Stimulated activated CD4-positive, alpha-beta T cell treated with anti-CD3 and anti-CD28 coated beads, Interleukin-15, amount 100 ng/mL, for 1 hour (primary cell): ENCODE measurements at places on chromosomes 1 and 21.
A peak's percentile ranks its signal among the peaks of the same experiment; 100 is the strongest.

DNA sequence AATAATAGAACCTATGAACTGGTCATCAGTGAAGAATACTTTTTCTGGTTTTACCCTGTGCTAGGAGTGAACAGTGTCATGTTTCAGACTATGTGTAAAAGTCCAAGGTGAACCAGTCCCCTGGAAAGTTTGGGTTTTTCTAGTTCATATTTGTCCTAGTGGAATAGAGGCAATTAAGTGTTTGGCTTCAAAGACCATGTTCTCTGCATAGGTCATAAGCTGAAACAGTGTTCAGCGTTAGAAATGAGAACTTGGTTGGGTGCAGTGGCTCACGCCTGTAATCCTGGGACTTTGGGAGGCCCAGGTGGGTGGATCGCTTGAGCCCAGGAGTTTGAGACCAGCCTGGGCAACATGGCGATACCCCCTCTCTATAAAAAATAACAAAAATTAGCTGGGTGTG, 77.5 kb downstream of the UCK2 start:
- no peak for DNase-seq

GRCh38 chr1:53327182-53327913, 522 bp downstream of the LRP8 start:
- DNase-seq: peak; percentile 13

GRCh38 chr1:17837233-17838030, 82.3 kb downstream of the ACTL8 start:
- DNase-seq: no peak

DNA sequence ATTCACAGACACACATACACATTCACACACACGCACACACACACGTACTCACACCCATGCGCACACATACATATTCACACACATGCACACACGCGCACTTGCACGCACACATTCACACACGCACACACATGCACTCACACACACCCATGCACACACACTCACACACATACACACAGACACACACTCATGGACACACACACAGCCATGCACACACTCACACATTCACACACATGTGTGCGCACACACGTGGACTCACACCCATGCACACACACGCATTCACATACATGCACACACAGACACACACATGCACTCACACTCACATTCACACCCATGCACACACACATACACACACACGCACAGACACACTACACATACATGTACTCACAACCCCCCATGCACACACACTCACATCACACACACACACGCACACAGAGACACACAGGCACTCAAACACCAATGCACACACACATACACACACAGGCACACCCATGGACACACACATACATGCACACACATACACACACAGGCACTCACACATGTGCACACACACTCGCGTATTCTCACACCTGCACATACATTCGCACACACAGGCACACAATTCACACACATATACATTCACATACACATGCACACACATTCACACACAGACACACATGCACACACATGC, 589.1 kb downstream of the PTPRU start:
- DNase-seq: no peak

- no peak for DNase-seq
Observed at GRCh38 chr1:197683895-197684553, 91.3 kb downstream of the DENND1B start.

- DNase-seq: no peak
Observed at GRCh38 chr1:155077758-155078445, 735 bp upstream of the EFNA3 start.

DNA sequence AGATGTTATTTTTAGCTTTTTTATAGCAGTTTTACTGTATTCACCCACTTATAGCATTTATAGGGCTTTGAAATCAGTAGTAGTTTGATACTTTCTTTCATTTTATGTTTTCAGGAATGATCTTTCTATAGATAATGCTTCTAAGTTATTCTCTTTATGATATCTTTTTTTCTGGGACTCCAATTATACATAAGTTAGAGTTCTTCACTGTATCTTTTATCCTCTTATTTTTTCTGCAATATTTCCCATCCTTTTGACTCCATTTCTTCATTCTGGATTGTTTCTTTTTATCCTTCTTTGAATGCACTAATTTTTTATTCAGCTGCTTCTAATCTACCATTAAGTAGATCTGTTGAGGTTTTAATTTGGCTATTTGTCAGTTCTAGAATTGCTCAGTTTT, 73.1 kb downstream of the FMN2 start:
- no peak for DNase-seq

DNA sequence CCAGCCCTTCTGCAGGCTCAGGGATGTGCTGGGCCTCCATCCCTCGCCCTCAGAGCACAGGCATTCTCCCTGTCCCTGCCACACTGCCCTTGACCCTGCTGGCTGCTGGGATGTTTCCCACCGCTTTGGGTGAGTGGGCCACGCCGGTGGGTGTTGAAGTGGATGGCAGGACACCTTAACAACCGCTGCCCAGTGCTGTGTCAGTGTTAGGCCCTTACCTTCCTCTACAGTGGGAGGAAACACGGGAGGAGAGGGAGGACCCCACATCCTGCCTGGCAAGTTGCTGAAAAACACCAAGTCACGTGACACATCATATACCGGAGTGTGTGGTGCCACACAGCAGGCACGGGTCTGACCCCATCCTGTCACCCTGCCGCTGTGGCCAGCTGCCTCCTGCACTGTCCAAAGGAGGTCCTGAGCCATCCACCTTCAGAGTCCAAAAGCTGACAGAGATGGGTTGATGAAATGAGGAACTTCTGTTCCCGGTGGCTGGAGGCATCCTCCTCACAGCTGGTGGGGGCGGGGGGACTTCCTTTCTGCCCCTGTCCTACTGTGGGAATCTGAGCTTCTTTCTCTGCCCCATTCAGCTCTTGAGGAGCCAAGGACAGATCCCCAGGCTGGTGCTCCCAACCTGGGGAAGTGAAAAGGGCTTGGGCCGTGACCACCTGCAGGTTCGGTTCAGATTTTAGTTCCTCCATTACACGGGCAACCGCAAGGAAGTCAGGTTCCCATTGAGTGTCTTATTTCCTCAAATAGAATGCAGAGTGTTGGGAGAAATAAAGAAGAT, 3.2 kb upstream of the THEMIS2 start:
- DNase-seq: no peak

DNA sequence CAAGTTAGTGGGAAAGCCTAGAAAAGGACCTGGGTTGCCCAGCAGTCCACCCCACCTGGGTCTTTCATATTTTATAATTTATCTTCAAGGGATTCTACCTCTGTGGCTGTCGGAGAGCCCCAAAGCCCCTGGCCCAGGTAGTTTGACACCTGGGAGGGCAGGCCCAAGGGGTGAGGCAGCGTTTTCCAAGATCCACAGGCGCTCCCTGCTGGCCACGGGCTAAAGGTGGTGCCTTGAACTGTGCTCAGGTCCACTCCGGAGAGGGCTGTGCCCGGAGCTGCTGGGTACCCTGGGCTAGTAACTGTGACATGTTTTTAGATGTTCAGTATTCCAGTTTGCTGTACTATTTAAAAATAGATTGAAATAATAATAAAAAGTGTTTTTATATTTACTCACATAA, 37.2 kb upstream of the CRNN start:
- no peak for DNase-seq

GRCh38 chr1:16717336-16718098, 22.8 kb upstream of the RNU1-4 start:
- DNase-seq: no peak

DNA sequence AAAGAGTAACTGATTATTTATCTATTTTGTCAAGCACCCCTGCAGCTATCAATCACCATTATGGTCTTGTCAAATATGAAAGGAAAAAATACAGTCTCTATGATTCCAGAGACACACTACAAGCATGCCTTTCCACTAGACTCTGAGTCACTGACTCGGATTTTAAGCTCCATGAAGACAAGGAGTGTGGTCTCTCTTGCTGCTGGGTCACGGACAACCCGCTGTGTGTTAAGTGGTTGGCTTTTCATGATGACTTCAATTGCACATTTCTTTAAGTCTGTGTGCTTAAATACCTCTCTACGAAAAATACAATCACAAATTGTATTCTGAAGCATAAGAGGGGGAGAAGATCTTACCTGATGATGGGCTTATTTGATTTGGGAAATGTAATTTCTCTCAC, 14.0 kb upstream of the GNG4 start:
- no peak for DNase-seq

DNA sequence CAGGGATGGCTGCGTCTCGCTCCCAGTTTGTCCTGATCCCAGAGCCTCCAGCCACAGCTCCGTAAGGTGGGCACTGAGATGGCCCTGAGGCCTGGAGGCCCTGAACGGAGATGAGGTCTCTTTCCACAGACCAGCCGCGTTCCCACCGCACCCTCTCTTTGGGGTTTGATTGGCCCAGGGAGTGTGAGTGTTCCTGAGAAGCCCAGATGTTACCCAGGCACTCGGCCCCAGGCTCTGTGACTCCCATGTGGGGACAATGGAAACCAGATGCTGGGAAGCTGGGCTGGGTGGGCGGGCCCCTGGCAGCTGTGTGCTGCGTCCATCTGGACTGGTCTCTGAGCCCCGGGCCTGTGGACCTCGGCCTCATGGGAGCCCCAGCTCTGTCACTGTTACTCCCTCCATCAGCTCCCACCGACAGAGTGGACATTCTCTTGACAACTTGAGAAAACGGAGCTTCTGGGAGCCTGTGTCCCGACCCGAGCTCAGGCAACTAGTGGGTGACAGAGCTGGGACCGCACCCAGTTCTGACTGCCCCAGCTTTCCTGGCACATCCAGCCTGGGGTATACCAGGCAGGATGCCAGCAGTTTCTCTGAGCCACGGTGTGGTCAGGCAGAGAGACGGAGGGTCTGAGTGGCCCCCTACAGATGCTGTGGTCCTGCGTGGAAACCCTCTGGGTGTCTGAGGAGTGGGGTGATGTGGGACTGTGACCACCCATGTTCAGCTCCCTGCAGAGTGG, 9.8 kb upstream of the COL6A1 start:
- DNase-seq: no peak

- no peak for DNase-seq
Observed at GRCh38 chr1:107378426-107378825, 237.6 kb downstream of the NTNG1 start.

- no peak for DNase-seq
Observed at GRCh38 chr1:197632005-197632404, 143.3 kb downstream of the DENND1B start.

- no peak for DNase-seq
Observed at GRCh38 chr1:5597991-5598823, 394.0 kb downstream of the NPHP4 start.

GRCh38 chr1:178324003-178324402, 172.8 kb downstream of the CLEC20A start:
- DNase-seq: no peak

DNA sequence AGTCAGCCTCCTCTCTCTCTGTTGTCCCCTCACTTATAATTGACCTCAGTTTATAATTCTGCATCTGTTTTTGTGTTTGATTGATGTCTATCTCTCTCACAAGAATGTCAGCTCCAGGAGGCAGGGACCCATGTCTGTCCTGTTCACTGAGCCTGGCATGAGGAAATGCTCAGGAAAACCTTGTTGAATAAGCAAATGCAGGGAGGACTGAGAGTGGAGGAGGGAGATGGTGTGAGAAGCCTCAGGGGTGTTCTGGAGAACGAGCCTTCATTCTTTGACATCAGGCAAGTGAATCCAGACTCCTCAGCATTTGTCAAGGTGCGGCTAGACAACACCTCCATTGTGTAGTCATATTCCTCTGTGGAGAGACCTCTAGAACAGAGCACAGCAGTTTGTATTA, 45.5 kb downstream of the MAN1C1 start:
- DNase-seq: no peak

DNA sequence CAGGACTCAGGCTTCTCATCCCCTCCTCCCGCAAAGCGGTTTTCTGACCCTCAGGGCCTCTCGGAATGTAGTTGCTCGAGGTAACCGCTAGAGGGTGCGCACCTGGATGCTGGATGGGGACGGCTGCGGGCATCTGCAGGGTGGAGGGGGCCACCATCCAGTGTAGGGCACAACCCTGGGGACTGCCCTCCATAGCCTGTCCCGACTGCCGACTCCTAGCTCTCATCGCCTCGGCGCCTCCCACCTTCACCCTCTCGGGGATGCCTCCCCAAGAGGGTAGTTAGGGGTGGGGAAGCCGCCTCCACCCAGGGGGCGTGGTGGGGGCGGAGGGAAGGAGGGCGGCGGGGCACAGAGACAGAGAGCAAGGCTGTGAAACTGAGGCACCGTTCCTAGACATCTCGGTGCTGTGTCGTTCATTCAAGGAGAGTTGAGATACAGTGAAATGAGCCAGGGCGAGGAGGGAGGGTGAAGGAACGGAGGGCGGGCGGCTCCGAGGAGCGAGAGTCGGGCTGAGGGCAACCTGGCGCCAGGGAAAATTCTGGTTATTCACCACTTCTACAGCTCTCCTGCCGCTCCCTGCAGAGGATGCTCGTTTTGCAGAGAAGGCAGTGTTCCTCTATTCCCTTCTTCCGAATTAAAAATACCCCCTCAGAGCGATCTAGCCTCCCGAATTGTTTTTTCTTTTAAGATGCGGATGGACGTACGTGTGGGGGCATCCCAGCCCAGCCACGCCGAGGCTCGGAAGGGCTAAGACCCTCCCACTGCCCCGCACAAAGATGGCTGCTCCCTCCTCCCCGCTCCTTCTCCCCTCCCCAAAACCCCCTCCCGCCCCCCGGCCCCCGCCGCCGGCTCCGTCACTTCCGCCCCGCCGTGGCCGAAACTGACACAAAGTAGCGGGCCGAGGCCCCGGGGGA, at the start of gene ATP8B2:
Gene ATP8B2 (plus strand): TSS at position 857 of the 914 bp plus-strand sequence. CDS start 2,617 bp downstream, outside the sequence.
- DNase-seq: peak; percentile 62

DNA sequence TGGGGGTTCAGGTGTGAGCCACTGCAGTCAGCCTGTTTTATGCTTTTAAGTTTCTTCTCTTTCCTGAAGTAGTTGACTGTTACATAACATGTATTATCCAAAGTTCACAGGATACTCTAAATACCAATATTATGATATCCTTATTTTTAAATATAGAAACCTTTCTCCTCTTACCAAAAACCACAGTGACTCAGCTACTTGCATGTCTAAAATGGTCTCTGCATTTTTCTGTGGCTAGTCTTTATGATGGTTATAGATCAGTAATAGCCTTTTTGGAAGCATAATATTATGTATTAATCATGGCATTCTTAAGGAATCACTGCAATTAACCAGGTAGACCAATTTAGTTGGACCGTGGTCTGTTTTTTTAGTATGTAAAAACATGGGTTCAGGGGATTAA, 210.8 kb upstream of the CACYBP start:
- no peak for DNase-seq

GRCh38 chr1:188715566-188715965, 1762.1 kb downstream of the BRINP3 start:
- no peak for DNase-seq

DNA sequence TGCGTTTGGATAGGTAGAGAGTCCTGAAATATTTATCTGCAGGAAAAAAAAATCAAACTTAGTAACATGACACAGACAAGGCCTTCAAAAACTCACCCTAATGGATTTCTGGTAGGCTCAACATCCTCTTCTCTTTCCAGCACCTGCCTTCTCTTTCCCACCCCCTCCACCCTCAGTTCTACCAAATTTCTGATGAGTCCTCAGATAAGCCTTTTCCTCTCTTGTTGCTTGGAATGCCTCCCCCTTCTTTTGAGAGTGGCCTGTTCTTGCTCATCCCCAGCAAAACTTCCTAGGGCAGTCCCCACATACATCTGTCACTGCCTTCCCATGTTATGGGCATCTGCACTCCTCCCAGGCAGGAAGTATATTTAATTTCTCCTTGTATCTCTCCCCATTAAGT, 7.6 kb upstream of the LBR start:
- no peak for DNase-seq
